ENCODE measurements at places on chromosomes 16 and 17. TPM values are rescaled to one million over a fixed set of nuclear protein-coding genes. Genes with fewer than 3 reads are reported as not detected.

KRTAP9-8 gene
- not detected for total RNA-seq

HIGD1B gene
- total RNA-seq: not detected

DNAI2 gene
- total RNA-seq: not detected

ZNF205 gene
- 13.8 TPM for total RNA-seq

NPIPB2 gene
- 2.0 TPM for total RNA-seq

IL21R gene
- total RNA-seq: 0.28 TPM

ATP6V0A1 gene
- total RNA-seq: 73.6 TPM

FZD2 gene
- 17.8 TPM for total RNA-seq

RNFT1 gene
- total RNA-seq: 13.8 TPM

ACSM5 gene
- total RNA-seq: 0.19 TPM

EVPL gene
- total RNA-seq: under 0.01 TPM

PSME3 gene
- 131 TPM for total RNA-seq

SLX4 gene
- 2.8 TPM for total RNA-seq

G6PC1 gene
- total RNA-seq: not detected

PPM1E gene
- total RNA-seq: under 0.01 TPM

KRTAP9-2 gene
- not detected for total RNA-seq

MMP28 gene
- total RNA-seq: 0.38 TPM

HOXB13 gene
- not detected for total RNA-seq

OTOP3 gene
- total RNA-seq: not detected

GJD3 gene
- 4.5 TPM for total RNA-seq

PMM2 gene
- 22.3 TPM for total RNA-seq

VASN gene
- 77.5 TPM for total RNA-seq

ERI2 gene
- 49.3 TPM for total RNA-seq

PRCD gene
- total RNA-seq: 1.9 TPM

CA10 gene
- total RNA-seq: not detected

TBC1D3E gene
- not detected for total RNA-seq

TEX19 gene
- total RNA-seq: not detected

Data from regular cardiac myocyte (primary cell).